ENCODE measurements at places on chromosomes 11 and 22.

- peak; percentile 76 for DNase-seq
Measured at GRCh38 chr22:50507421-50507990, at the start of gene LMF2. TSS of gene LMF2 (minus strand) at chr22:50507702. CDS start at chr22:50507675, 27 bp downstream.

- DNase-seq = no peak
Measured at GRCh38 chr11:68211546-68211945, 1.6 kb downstream of the KMT5B start.

GRCh38 chr11:95005642-95006041 lies 19.4 kb upstream of the KDM4E start:
- no peak for DNase-seq

- DNase-seq = peak; percentile 78
Measured at GRCh38 chr11:59216641-59217564, 4.2 kb upstream of the MPEG1 start.

GRCh38 chr22:48536541-48537342 lies 1290.9 kb downstream of the BRD1 start:
- no peak for DNase-seq

DNA sequence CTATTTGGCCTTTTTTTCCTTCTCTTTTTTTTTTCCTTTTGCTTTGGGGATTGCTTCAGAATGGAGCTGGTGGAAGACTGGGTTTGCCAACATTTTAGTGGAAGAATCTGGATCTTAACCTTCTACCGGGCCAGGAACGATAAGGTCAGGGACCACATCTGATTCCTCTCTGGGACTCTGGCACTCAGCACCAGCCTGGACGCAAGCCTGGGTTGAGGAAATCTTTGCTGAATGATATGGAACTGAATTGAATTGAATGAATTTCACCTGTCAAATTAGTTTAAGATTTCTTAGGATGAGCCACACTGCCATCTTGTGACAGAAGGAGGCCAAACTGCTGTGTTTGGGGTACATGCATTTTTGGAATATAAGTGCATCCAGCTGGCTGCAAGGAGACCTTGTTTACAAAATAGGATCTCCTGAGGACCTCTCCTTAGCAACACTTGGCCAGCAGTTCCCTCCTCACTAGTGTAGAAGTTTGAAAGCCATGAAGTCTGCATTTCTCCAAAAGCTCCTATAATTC lies 30.4 kb downstream of the TPBGL start:
- peak; percentile 20 for DNase-seq

- no peak for DNase-seq
Measured at GRCh38 chr11:130732476-130732875, 183.8 kb downstream of the SNX19 start.

DNA sequence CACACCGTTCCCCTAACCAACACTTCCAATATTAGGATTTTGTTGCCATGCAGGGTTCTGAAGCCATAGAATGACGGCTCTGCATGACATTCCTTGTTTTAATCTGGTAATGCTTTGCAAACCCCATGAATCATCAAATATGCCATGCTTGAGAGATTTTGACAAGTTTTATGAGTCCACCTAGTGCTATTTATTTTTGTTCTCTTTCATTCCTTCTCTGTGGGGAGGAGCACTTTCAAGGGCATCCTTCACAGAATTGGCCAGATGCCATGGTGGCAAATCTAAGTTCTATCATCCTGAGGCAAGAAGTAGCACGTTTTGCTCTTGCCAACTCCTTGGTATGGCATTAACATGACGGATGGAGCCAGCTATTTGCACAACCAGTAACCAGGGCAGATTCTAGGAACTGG lies 268.4 kb downstream of the FAM76B start:
- no peak for DNase-seq

DNA sequence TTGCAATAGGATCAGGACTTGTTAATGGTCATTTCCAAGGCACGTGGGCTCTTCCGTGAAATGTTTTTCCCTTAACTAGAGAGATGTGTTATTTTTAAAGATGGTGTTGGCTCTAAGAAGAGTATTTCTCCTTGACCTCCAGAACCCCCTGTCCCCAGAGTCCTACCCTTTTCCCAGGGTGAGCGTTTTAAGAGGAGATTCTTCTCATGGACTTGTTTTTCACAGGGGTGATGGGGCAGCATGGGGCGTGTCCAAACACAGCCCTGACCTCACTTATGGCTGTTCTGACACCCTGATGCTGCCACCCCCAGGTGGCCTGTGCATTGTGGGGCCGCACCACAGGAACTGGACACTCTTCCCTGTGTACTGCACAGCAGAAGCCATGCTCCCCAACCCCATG lies 335.7 kb downstream of the TBC1D22A start:
- no peak for DNase-seq

- peak; percentile 12 for DNase-seq
Measured at GRCh38 chr11:65899356-65900124, 648 bp downstream of the FOSL1 start.

- no peak for DNase-seq
Measured at GRCh38 chr11:119807841-119808240, 78.8 kb upstream of the NECTIN1 start.

GRCh38 chr11:18321578-18321968 lies 367 bp downstream of the HPS5 start:
- DNase-seq = no peak

GRCh38 chr22:31846161-31847115 lies 92.6 kb downstream of the DEPDC5 start:
- peak; percentile 9 for DNase-seq

- DNase-seq = no peak
Measured at GRCh38 chr11:124110201-124110600, 5.0 kb upstream of the VWA5A start.

DNA sequence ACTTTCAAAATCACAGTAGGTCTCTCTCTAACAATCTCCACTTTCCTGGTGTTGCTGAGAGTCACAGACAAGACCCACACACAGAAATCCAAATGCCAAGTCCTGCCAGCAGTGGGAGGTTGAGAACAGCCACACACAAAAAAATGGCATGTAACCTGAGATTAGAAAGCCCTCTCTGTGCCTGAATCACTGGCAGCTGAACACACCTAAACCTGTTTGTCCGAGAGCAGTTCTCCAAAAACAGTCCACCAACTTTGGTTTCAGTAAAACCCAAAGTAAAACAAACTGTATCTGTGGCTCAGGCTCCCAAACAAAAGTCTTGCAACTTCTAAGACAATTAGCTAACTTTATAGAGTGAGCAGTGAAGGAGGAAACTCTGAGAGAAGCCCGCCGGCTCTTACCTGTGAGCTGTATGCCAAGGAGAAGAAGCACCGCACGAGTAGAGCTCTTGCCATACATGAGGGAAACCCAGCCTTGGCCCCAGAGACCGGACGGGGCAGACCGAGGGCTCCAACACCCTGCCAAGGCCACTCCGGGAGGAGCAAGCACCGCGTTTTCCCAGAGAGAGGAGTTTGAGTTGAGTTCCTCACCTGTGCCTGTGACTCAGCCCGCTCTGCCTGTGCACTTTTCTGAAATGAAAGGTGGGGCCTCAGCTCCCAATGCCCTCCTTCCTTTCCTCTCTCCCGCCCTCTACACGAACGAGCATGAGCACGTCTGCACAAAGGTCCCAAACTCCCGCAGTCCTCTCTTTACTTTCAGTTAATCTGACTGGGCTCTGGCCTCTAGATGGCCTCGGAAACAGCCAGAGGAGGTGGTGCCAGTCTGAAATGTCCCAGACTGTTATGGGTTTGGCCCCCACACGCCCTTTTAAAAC lies at the start of gene MPZL2:
MPZL2 (minus strand) TSS at position 603 of the 874 bp plus-strand sequence; CDS start at position 459, 144 bp downstream.
- peak; percentile 2 for DNase-seq

GRCh38 chr11:1422481-1422880 lies 32.7 kb downstream of the BRSK2 start:
- no peak for DNase-seq

- DNase-seq = no peak
Measured at GRCh38 chr22:49027368-49027670, 800.4 kb downstream of the BRD1 start.

GRCh38 chr11:33324302-33324985 lies 67.3 kb downstream of the HIPK3 start:
- peak; percentile 88 for DNase-seq

DNA sequence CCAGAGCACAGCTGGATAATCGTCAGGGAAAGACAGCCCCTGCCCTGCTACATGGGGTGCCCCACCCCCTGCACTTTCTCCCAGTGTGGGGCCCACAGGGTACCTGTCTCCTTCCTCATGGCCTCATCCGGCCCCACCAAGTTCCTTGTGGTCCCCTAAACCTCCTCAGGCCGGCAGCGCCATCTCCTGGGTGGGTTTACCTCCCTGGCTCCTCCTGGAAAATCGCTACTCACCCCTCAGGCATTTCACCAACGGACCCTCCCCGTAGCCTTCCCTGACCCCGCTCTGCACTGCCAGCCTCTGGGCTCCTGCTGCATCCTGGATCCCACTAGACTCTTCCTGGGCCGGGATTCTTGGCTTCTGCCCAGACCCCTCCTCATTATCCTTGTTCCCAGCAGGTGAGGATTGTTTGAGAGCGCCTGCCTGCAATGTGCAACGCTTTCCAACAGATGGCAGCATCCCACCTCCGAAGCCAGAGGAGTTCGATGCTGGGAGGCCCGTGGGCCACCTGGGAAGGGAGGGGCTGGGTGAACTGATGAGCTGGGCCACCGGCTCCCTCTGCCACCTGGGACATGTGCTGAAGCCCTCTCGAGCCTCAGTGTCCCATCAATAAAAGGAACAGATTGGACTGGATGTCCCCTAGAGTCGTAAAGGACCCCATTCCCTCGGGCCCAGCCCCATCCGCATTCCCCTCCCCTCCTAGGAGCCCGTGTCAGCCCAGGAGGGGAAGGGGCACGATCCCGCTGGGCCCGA lies 44.2 kb upstream of the TTLL12 start:
- peak; percentile 49 for DNase-seq

DNA sequence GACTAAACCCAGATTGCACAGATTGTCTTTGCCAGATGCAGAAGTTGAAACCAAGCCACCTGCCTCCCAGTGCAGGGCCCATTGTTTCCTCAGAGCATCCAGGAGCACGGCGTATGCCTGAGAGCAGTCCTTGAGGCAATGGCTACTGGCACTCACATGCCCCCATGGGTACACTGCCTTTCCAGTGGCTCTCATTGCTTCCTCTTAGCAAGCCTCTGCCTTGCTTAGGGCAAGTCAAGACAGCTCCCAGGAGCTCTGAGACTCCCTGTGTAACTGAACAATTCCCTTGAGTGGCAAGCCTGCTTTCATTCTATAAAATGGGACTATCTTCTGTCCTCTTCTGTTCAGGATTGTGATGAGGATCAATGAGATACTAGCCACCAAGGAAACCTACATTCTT lies 4.1 kb downstream of the SYTL2 start:
- no peak for DNase-seq

DNA sequence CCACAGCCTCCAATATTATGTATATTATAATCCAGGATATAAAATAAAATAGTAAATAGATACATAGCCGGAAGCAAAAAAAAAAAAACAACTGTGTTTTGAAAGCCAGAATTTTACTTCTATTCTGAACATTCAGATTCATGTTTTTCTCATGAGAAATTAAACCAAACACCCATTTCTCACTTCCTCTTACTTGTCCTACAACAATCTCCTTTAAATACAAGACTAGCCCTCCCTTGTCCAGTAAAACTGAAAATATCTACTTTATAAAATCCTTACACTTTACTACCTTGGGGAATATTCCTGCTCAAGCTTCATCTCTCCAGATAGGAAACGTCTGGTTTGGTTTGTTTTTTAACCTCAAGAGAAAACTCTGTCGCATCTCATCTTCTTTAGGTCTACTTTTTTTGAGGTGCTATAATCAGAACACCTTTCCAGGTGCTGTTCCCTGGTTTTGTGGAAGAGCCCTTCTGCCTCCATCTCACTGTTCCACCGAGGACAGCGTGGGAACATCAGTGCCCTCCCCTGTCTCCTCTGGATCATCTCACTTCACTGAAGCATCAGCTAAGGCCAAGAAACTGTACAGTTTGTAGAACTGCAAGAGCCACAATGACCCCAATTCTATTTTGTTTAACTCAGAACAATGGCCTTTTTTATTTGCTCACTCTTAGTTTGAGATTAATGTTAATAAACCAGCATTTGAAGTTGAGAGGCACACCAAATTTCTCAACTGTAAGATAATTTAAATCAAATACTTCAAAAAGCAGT lies 82.0 kb upstream of the ARHGAP32 start:
- DNase-seq = no peak

- DNase-seq = no peak
Measured at GRCh38 chr11:17423533-17424310, 35.3 kb upstream of the KCNJ11 start.

DNA sequence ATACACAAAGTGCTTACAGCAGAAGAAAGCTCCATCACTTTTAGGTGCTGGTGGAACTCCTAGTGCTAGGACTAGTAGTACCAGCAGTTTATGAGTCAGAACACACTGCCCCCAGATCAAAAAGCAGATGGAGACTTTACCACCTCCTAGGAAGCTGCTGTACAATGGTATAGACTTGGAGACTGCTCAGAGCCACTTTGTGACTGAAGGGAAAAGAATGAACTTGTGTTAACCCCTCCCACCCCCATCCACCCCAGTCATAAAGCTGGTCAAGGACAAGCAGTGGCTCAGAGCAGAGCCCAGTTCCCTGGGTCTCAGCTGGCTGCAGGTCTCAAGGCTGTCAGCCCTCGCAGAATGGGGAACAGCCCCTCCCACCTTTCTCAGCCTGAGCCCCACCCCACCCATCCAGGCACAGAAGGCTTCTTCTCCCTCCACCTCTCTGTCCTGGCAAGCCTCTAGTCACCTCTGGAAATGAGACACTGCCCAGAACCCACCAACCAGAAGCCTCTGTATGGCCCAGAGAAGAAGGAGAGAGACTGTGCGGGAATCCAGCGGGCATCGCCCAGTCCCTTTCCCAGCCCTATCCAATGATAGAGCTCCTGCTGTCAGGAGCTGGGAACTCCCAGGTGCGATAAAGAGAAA lies 23.8 kb downstream of the PACSIN2 start:
- no peak for DNase-seq

DNA sequence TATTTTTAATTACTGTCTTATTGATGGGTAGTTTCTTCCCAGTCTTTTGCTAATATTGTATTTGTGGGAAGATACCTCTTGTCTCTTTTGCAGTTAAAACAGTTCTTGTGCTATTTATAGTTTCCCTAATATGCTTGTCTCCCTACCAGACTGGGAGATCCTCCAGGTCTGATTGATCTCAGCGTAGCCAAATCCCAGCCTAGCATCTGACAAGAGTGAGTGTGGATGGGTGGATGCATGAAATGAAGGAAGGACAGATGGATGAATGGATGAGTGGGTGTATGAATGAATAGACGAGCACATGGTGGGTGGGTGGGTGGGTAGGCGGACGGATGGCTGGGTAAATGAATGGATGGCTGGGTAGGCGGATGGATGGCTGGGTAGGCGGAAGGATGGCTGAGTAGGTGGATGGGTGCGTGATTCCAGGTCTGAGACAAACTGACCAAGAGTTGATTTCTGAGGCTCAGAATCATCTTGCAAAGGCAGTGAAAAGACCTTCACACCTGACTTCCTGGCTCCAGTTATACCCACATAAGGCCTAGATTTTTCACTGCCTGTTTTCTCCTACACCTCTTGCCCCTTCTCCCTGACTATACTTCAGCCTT lies 11.4 kb downstream of the DNAJB13 start:
- DNase-seq = no peak
